MCF 10A (cell line): ENCODE measurements at places on chromosomes 6 and 20.

DNA sequence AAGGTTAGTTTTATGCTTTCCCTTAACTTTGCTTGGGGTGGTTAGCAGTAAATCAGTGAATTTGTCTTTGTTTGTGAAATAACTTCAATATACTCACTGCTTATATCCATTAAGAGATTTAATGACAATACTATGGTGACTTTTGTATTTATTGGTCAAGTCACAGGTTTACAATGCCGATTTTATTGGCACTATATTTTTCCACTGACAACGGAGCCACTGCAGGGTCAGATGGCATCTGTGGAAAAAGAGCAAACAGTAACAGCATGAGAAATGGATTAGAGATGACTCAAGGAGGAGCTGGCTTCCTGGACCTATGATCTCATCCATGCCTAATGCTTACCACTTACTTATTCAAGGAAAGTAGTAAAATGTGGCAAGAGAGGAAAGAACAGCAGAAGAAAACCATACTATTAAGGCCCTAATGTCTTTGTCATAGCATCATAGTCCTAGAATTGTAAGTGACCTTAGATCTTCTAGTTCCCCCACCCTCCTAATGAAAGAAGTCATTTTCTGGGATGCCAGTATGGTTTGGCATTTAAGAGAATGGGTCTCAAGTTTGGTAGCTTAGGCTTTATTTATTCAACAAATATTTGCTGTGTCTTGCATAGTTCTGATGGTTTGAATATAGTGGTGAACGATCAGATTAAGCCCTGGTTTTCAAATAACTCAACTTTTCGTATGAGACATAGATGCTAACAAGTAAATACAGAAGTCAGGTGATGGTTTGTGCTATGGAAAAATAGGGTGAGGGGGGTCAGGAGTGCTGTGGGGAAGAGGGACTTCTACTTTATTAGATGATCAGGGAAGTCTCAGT, 18.5 kb downstream of the RNF144B start:
- DNase-seq = peak; percentile 69

DNA sequence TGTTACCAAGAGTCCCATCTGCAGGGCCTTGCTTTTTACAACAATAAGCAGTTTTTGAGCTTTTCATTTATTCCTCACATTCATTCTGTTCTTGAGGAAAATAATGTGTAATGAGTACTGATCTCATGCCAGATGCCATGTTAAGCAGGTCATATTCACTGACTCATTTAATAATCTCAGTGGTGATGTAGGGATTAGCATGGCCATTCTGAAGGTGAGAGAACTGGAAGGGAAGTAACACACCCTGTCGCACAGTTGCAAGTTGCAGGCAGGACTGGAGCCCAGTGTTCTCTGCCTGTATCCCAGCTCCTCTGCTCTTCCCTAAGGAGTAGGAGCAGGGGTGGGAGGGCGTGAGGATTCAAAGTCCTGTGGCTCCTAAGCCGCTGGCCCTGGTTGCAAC, 5.6 kb downstream of the PCIF1 start:
- DNase-seq = no peak

GRCh38 chr20:51494241-51495110, 48.0 kb downstream of the NFATC2 start:
- no peak for DNase-seq

GRCh38 chr6:38773338-38773737, 58.2 kb downstream of the DNAH8 start:
- DNase-seq = peak; percentile 45

GRCh38 chr20:7505152-7505834, 435.0 kb downstream of the HAO1 start:
- DNase-seq = no peak

DNA sequence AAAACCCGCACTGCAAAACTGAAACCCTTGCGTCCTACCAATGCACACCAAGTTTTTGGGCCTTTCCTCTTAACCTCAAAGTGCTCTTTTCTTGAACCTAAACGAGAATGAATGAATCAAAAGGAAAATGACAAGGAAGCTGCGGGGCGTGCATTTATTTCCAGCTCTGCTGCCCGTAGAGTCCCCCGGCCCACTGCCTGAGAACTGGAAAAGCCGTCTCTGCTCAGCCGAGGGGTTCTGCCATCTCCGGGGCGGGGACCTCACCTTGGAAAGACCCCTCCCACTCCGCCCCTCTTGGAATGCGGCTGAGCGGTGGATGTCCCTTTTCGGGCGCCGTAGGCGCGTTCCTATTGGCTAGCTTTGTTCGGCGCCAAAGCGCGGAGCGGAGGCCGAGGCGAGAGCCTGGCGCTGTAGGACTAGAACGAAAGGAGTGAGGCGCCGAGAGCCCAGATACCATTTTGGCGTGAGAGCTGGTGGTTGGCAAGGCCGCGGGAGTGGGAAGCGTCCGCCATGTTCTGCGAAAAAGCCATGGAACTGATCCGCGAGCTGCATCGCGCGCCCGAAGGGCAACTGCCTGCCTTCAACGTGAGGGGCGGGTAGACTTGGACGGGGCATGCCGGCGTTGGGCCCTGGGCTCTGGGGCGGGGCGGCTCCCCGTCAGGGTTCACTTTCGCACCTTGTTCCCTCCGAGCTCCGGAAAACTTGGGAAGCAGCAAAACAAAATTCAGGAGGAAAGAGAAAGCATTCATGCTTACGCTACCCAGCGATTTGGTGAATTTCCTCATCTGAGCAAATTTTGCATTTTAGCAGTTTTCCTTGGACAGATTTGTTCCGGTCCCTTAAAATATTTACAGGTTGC, at the start of gene GINS1:
Gene GINS1 (plus strand): TSS at position 363 of the 859 bp plus-strand sequence. CDS start 148 bp downstream, at position 511.
- DNase-seq = peak; percentile 90

DNA sequence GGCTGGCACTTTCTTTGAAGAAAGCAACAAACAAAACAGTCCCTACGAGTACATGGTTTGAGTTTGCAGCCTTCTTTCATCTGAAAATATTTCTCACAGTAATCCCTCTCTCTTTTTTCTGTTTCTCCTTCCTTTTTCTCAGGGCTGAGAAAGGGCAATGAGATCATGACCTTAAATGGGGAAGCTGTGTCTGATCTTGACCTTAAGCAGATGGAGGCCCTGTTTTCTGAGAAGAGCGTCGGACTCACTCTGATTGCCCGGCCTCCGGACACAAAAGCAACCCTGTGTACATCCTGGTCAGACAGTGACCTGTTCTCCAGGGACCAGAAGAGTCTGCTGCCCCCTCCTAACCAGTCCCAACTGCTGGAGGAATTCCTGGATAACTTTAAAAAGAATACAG, 80.7 kb upstream of the CLDN20 start:
- no peak for DNase-seq

- DNase-seq = no peak
Measured at GRCh38 chr6:16781348-16782169, 20.3 kb upstream of the ATXN1 start.

- DNase-seq = no peak
Measured at GRCh38 chr20:24934101-24934661, 14.9 kb upstream of the CST7 start.

- peak; percentile 68 for DNase-seq
Measured at GRCh38 chr6:128519132-128519930, 1.1 kb downstream of the PTPRK start.

GRCh38 chr6:22668307-22668706, 98.9 kb downstream of the HDGFL1 start:
- DNase-seq = no peak
